NCI-H2081 treated with DMSO at 0.1 percent for 48 hours (cell line): ENCODE measurements at places on chromosomes 16 and 17.

GRCh38 chr17:57645950-57646665 lies 99.0 kb downstream of the CCDC182 start:
- no peak for DNase-seq

DNA sequence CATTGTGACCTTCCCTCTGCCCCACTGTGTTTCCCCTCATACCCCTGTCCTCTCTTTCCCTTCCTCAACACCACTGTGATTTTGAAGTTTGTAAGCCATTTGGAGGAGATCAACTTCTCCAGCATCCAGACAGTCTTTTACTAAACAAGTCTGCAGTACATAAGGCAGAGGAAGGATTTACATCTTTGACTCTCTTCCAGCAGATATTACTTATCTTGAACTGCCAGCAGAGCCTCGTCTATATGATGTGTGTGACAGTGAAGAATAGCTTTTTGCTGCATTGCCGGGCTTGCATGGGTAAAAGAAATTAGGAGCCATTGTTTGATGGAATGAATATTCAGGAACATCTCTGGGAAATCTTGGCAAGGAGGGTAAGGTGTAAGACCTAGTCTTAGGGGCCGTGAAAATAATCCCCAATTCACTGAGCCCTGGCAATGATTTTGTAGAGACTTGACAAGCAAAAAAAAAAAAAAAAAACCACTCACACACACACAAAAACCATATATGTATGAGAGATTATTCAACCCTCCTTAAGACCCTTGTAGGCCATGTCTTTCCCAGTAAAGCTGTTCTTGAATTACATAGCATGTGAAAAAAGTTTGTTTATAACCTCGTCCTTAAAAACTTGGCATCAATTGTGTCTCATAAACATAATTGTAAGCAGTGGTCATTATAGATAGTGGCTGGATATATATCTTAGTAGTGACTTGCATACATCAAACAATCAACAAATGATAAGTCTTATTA lies 903.9 kb downstream of the CDH11 start:
- no peak for DNase-seq

DNA sequence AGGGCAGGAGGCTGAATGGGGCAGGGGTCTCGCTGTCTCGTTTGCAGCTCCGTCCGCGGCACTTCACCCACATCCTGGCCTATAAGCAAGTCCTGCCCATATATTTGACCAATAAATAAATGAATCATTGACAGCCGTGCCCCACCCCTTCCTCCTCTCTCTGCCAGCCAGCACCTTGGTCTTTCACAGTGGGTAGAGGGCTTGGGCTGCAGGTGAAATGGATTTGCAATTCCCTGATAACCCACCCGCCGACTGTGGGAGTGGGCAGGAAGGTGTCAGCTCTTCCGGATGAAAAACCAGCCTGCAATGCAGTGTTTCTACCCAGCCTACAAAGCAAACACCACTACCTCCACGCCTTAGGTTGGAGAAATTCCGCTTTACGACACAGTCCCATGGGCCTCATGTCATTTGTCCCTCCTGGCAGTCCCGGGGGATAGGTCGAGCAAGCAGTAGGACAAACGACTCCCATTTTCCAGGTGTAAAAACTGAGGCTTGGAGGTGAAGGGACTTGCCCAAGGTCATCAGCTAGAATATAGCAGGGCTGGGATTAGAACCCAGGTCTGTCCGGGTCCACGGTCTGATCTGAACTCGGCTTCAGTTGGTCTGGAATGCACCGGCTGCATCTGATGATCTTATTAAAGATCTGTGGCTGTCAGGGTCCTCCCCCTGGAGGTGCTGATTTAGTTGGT lies 79.0 kb downstream of the ABCC1 start:
- no peak for DNase-seq

- DNase-seq, result no peak
Observed at GRCh38 chr17:10657879-10658278, 770 bp upstream of the MYH3 start.

- DNase-seq, result no peak
Observed at GRCh38 chr17:59289981-59290301, 41.5 kb upstream of the YPEL2 start.

- peak; percentile 10 for DNase-seq
Observed at GRCh38 chr17:17900615-17901520, 64.1 kb upstream of the SREBF1 start.

DNA sequence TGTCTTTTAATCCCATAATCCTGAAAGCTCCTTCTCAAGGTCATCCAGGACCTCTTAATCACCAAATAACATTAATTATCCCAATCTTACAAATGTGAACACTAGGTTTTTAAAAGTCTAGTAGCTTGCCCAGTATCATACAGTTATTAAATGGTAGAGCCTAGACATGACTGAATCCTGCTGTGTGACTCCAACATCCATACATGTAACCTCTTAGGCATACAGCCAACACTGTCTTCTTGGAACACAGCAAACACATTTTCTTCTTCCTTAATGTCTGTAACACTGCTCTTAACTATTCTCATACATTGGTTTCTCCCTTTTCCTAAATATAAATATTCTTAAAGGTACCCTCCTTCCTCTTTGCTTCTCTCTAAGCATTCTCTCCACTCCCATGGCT lies 13.7 kb downstream of the BRIP1 start:
- DNase-seq, result no peak

DNA sequence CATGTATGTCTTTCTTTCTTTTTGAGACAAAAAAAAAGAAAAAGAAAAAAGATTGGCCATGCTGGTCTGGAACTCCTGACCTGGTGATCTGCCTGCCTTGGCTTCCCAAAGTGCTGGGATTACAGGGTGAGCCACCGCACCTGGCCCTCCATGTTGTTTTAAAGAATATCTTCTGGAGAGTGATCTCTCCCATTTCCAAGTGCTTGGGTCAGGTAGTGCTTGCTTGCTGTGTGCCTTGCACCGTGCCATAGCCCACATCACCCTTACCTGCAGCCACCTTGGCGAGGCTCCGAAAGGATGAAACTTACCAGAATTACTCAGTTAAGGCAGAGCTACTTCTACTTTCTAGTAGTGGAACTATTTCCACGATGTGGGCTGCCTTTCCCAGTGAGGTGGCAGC lies 19.0 kb upstream of the KDM6B start:
- DNase-seq, result no peak

DNA sequence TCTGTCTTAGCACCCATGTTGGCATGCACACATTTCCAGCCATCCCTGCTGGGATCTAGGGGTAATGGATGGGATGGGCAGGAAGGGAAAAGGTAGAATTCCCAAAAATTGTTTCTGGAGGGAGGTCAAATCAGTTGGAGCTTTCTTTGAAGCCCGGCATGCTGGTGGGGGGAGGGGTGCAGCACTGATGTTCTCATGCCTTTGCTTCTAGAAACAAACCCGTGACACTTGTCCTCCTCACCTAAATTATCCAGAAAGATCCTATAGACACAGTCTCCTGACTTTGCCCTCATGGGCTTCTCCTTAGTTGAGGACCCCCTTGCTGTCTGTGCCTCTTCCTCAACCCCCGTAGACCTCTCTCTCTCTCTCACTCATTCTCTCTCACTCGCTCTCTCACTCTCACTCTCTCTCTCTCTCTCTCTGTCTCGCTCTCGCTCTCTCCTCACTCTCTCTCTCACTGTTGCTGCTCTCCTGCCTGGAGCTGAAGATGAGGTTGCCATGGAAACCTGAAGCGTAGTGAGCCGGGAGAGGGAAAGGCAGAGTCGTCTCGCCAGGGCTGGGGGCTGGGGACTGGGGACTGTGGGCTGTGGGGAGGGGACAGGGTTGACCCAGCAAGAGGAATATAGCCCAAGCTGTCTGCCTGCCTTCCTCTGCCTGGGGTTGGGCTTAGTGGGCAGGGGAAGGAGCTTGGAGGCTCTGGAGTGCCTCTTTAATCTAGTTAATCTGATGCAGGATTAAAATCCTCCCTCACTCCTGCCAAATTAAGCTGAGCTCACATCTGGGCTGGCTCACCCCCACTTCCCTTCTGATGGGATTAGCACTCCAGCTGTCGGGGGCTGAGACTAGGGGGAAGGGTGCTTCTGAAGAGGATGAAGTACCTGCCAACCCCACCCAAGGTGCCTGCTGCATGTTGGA lies 16.1 kb downstream of the LASP1 start:
- no peak for DNase-seq

GRCh38 chr17:15231851-15232516 lies 33.1 kb downstream of the PMP22 start:
- DNase-seq, result no peak

DNA sequence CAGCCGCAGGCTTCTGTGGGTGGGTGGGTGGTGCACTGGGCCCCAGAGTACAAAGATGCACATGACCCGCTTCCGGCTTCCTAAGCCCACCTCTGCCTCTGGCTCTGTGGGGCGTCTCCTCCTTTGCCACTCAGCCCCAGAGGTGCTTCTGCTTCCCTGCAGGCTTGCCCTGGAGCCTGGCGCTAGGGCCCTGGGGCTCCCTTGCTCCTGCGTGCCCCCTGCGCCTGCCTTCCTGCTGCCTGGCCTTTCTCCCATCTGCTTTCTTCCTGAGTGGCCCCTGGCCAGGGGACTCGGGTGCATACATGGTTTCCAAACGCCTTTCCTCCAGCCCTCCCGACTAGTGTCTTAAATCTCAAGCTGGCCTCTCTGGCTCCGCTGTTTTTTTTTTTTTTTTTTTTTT lies 3.4 kb downstream of the WWOX start:
- DNase-seq, result no peak

GRCh38 chr17:36118477-36119353 lies 15.1 kb downstream of the CCL4 start:
- DNase-seq, result no peak

GRCh38 chr17:43547189-43547550 lies 1.0 kb upstream of the ETV4 start:
- DNase-seq, result no peak

GRCh38 chr17:50905460-50905803 lies 39.3 kb upstream of the TOB1 start:
- peak; percentile 57 for DNase-seq

DNA sequence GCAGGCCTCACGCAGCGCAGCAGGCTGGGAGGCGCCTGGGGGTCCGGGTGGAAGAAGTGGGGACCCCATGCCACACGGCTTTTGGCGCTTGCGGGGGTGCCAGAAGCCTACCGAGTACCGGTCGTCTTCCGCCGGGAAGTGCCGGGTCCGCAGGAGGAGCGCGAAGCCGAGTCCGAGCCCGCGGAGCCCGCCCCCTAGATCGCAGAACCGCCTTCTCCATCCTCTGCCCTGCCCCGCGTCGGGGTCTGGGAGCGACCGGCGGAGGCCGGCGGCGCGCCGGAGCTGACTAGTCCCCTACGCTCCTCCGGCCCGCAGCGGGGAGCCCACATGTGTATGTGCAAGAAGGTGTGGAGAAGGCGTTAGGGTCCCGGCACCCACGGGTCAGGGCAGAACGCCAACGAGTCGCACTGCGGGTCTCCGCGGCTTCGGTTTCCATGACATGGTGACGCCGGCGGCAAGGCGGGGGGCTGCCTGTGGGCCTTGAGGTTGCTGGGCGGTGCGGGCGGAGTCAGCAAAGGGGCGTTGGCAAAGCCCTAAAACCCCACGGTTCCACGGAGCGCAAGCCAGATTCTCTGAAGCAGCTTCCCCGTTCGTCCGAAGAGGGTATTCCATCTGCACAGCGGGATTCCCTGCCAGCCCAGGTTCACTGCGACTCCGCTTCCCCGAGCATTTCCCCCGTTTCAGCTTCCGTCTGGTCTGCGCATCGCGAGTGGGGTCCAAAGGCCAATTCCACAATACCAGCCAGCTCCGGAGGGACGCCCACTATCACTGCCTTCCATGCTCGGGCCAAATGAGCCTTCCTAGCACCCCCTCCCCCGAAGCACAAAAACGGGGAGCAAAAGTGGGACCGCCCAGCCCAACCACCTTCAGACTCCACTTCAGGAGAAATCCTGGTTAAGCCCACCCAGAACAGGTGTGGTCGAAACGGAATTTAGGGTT lies 2.3 kb upstream of the LHX1 start:
- no peak for DNase-seq

DNA sequence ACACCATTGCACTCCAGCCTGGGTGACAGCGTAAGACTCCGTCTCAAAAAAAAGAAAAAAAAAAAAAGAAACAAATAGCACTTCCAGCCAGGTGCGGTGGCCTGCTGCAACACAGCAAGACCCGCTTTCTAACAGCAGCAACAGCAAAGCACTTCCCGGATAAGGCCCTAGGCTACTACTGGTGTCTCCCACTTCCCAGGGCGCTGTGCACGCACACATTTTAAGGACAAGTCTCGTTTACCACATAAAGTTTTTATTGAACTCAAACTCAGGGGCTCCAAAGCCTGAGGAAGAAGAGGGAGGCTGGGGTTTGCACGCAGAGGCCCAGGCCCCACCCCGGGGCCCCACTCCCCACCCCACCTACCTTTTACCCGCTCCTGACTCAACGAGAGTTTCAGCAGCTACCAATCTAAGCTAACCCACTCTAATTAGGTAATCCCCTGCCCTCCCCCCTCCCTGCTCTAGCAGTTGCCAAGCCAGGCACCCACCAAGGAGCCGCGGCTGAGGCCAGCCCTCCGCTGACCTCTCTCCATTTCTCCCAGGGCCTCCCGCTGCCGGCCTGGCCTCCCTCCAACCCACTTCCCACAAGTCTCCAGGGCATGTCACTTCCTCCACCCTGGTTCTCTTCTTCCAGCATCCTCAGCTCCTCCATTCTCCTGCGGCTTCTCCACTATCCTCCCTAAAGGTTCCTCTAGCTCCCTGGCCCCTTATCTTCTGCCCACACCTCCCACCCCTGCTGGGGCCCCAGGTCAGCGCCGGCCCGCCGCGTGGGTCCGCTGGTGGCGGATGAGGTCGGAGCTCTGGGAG lies 2.4 kb downstream of the ZNF768 start:
- DNase-seq, result no peak

DNA sequence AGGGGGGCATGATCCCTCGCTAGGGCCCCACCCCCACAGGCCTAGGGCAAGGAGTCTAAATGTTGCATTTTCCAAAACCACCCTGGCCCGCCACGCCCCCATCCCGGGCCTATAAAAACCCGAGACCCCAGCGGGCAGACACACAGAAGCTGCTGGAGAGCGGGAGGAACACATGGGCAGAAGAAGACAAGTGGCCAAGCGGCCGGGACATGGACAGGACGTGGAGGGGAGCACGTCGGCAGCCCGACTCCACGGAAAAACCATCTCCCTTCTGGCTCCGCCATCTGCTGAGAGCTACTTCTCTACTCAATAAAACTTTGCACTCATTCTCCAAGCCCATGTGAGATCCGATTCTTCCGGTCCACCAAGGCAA lies 34.1 kb upstream of the ENPP7 start:
- no peak for DNase-seq

DNA sequence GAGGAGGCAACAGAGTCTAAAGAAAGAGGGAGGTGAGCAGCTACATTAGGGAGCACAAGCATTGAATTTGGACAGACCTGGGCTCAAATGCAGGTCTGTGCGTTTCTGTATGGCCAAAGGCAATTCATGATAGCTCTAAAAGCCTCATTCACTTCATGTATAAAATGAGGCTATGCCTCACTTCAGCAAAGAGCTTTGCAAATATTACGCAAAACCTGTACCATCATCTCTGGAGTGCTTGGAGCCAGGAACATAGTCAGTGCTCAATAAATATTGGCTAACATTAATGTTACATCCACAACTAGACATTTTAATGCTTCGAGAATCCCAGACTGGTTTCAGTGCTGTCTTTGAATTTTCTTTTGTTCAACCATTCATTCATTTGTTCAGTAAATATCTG lies 254.7 kb upstream of the CDH11 start:
- DNase-seq, result no peak

DNA sequence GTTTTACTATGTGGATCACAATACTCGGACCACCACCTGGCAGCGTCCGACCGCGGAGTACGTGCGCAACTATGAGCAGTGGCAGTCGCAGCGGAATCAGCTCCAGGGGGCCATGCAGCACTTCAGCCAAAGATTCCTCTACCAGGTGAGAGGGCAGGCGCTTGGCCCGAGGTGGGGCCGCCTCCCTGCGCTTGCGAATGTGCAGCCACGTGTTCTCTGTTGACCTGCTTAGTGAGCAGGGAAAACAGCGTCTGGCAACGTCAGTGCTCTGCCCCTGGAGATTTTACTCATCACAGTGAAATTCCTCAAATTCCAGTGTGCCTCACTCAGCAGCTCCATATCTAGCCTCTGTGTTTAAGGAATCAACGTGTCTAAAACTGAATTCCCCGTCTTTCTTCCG lies 33.4 kb upstream of the CLEC18A start:
- no peak for DNase-seq
